ENCODE measurements at places on chromosomes 5 and 9. TPM values are rescaled to one million over a fixed set of nuclear protein-coding genes. Genes with fewer than 3 reads are reported as not detected.

DNA sequence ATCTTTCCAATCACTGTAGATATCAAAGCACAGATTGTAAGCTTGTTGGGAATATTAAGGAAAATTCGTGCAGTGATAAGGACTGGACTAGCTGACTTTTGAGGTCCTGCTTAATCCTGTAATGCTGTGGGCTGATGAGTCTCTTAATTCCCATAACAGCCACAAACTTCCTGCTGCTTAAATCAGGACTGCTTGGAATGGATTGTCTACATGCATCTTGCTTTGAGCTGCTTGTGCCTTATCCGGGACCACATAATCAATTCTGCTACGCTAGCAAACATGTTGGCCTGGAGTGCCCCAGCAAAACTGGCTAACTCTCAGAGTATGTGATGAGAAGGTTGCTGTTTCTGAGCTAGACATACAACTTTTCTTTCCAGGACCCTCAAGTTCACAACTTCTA, 79.6 kb downstream of the SNCAIP start:
- DNase-seq, result no peak

GRCh38 chr9:83323148-83323547, 215.1 kb downstream of the FRMD3 start:
- no peak for DNase-seq

GRCh38 chr5:1374679-1375055, 29.8 kb upstream of the CLPTM1L start:
- no peak for DNase-seq

- no peak for DNase-seq
These were observed 670.5 kb upstream of the SEMA6A start for GRCh38 chr5:117245130-117245529.

DNA sequence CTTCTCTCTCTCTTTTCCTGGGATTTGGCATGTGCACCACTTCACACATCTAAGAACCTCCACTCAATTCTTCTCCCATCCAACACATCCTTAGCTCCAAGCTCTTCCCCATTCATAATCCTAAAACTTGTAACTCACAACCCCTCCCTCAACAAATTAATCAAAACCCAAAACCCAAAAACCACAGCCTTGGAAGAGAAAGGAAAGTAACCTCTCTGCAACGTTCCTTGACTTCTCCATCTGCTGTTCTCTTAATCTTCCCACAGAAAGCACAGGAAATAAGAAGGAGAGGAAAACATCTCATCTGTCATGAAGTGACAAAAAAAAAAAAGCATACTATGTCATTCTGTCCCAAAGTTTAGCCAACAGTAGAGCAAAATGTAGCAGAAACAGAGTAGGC, 66.2 kb downstream of the DRD1 start:
- no peak for DNase-seq

The FBN2 gene
- total RNA-seq, result not detected

Measured in lower leg skin (tissue), 4 donors.